Left renal cortex interstitium (tissue), 4 donors: ENCODE measurements at places on chromosomes 7 and 10. TPM values are rescaled to one million over a fixed set of nuclear protein-coding genes. Genes with fewer than 3 reads are reported as not detected.

The SKIDA1 gene
- polyA plus RNA-seq = 14.2 TPM

The FAM25C gene
- polyA plus RNA-seq = not detected

The KIF11 gene
- polyA plus RNA-seq = 31.1 TPM

The WDFY4 gene
- polyA plus RNA-seq = 3.0 TPM

The BMPER gene
- polyA plus RNA-seq = 22.6 TPM

The DHX32 gene
- 26.1 TPM for polyA plus RNA-seq

DNA sequence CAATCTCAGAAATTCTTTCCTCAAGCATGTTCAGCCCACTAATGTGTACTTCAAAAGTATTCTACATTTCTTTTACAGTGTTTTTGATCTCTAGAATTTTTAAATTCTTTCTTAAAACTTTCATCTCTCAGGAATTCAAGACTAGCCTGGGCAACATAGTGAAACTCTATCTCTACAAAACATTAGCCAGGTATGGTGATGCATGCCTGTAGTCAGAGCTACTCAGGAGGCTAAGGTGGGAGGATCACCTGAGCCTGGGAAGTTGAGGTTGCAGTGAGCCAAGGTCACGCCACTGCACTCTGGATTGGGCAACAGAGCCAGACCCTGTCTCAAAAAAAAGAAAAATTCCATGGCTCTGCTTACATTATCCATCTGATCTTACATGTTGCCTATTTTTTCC is 5.0 kb upstream of the EGFR start:
- no peak for DNase-seq

GRCh38 chr10:126250527-126251310 is 137.6 kb downstream of the ADAM12 start:
- no peak for DNase-seq

- no peak for DNase-seq
These were observed 12.1 kb upstream of the ATAD1 start for GRCh38 chr10:87829986-87830729.

DNA sequence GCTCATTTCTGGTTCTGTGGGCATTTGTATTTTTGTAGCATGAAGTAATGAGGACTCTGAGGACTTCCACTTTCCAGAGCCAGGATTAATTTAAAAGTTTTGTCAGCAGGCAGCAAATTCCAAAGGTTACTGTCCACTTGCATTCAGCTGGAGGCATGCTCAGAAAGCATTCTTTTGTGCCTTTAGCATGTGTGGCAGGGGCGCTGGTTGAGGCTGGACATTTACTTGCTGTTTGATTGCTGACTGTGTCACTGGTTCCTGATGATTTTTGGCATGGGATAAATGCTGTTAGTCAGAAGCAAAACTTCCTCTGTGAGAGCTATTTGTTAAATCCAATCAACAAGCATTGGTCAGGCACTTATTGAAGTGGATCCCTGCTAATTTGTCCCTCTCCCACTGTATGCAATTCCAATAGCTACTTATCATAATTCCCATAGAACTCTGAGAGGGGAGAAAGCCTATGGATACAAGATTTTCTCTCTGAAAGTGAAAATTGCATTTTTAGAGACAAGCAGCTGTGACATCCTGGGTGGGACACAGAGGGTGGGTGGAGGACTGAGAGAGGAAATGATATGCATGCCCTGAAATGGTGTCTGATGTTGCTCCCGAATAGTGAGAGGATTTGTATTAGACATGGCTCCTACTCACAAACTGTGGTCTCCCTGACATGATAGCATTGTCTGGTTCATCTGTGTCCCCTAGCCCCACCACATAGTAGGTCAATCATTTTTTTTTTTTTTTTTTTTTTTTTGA is 161.2 kb upstream of the WDR11 start:
- DNase-seq = no peak

- no peak for DNase-seq
These were observed 90.9 kb downstream of the DIP2C start for GRCh38 chr10:598415-599170.

GRCh38 chr7:66904063-66904593 is 16.9 kb upstream of the TMEM248 start:
- DNase-seq = no peak

- no peak for DNase-seq
These were observed 42.5 kb downstream of the PRKAG2 start for GRCh38 chr7:151834271-151835035.

DNA sequence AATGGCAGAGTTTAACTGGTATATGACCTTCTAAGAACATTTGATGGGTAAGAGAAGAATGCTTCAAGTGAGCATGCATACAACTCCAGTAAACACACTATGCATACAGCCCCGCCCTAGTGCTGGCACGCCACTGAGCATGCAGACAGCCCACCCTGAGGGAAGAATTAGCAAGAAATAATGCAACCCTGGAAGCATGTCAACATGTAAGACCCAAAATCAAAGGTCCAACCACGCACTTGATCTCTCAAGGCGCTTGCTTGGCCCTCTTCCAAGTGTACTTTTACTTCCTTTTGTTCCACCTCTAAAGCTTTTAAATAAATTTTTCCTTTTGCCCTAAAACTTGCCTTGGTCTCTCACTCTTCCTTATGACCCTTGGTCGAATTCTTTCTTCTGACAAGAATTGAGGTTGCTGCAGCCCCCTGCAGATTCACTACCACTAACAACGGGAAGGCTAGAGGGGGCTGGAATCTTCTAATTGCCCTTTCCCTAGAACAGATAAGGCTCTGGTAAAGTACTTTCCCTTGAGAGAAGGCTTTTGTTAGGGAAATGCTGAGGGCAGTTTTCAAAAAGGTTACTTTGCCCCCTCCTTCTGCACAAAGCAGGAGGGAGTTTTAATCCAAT is 3.4 kb downstream of the FAM24B start:
- DNase-seq = no peak

- DNase-seq = no peak
These were observed 7.6 kb downstream of the TMEM184A start for GRCh38 chr7:1548438-1548831.
